Cardiac muscle cell (in vitro differentiated cells and primary cell): ENCODE measurements at places on chromosomes 7 and 10. TPM values are rescaled to one million over a fixed set of nuclear protein-coding genes. Genes with fewer than 3 reads are reported as not detected.

Gene NEBL
- 247 and 317 TPM in 2 replicates for polyA plus RNA-seq

Gene SPDYE9
- 0.73 and 1.1 TPM in 2 replicates for polyA plus RNA-seq

Gene ZNF33B
- 10.6 and 14.5 TPM in 2 replicates for polyA plus RNA-seq

Gene TMEM184A
- polyA plus RNA-seq, result 0.75 and 2.1 TPM in 2 replicates

Gene DYNC1I1
- 20.6 and 21.9 TPM in 2 replicates for polyA plus RNA-seq

Gene NUTM2B
- polyA plus RNA-seq, result 0.15 TPM in 1 of 2 replicates, not detected in the other

Gene SP4
- polyA plus RNA-seq, result 3.0 and 5.3 TPM in 2 replicates

Gene SLC29A4
- polyA plus RNA-seq, result 14.6 and 26.5 TPM in 2 replicates

Gene LRRC18
- not detected in 2 replicates for polyA plus RNA-seq

Gene NHLRC2
- polyA plus RNA-seq, result 14.0 and 23.8 TPM in 2 replicates

GRCh38 chr7:5838761-5839500 is 41.7 kb upstream of the OCM start:
- no peak for DNase-seq

- no peak for DNase-seq
Measured at GRCh38 chr10:68553138-68553537, 7.0 kb upstream of the TET1 start.

GRCh38 chr10:92590623-92591549 is 2.0 kb upstream of the KIF11 start:
- peak; percentile 11 for DNase-seq

DNA sequence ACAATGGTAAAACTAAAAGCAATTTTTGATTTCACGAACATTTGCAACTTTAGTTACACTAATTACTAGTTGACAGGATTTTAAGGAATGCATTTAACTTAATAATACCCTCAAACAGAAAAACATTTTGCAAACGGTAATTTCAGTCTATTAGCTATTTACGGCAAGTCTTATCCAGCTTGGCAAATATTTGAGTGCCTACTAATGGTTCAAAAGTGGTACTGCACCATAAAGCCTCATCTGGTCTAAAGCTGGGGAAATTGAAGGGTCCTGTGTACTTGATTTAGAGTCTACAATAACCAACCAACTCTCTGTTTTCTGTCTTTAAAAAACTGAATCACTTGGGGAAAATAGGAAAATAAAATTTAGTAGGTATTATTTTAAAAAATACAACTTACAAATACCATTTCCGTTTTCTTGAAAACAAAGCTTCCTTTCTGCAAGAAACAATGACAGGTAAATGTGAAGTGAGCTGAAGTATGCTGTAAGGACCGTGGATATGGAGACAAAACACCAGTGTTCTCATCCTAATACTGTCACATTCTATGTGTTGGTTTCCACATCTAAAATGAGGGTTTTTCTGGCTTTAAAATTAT is 142.3 kb downstream of the VPS50 start:
- peak; percentile 58 for DNase-seq

DNA sequence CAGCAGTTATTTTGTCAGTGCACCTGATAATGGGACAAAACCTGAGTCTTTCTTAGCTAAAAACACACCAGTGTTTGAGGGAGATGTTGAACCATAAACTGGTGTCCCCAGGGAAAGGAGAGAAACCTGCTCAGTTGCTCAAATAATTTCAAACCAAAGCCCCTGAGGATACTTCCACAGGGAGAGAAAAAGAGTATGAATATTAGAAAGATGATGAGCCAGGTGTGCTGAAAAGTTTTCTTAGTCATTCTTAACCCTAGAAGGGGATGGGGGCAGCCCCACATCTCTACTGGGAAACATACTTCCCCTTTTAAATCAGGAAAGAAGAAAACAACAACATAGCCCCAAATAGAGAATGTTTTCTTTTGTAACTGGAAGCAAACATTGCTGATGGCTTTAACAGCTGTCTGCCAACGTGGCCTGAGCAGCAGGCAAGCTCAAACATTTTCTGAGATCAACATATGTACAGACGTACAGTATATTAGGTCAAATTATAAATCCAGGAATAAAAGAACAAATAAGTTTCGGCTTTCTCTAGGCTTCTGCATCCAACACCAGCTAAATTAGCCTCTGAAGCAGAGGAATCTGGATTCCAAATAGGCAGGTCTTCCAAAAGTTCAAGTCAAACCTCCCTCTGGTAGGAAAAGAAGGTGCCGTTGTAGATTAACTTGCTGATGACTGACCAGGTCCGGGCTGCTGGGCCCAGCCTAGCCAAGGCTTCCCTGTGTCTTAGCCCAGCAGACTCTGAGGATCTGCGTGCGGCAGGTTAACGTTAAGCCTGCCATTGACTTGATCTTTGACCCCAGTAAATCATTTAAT is 30.5 kb upstream of the FBXW4 start:
- no peak for DNase-seq

- DNase-seq, result peak; percentile 33
Measured at GRCh38 chr7:29442146-29442545, 121.5 kb upstream of the PRR15 start.

DNA sequence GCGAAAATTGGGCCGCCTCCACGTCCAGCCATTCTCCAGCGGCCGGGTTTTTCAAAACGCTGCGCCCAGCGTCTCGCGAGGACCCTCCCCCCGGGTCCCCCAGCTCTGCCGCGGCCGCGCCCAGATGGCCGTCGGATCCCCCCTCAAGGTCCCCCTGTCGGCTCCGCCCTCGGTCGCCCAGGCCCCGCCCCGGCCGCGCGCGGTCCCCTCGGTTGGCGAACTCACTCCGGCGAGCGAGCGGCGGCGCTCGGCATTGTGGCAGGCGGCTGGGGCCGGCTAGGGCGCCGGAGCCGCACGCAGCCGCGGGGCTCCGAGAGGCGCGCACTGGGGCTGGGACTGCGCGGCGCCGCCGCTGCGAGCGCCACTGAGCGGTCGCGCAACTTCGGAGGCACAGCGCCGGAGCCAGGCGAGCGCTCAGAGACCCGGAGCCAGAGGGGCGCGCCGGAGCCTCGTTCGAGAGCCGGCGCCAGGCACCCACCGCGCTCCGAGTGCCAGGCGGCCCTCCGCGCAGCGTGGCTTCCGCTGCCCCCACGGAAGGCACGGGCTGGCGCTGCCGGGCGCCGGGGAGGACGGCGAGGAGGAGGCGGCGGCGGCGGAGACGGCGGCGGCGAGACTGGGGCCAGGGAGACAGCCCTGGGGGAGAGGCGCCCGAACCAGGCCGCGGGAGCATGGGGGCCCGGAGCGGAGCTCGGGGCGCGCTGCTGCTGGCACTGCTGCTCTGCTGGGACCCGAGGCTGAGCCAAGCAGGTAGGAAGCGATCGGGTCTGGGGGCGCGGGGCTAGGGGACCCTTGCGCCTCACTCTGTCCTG is at the start of gene UNC5B:
Gene UNC5B (plus strand): TSS at position 253 of the 809 bp plus-strand sequence. CDS start 416 bp downstream, at position 669.
- DNase-seq, result peak; percentile 97

DNA sequence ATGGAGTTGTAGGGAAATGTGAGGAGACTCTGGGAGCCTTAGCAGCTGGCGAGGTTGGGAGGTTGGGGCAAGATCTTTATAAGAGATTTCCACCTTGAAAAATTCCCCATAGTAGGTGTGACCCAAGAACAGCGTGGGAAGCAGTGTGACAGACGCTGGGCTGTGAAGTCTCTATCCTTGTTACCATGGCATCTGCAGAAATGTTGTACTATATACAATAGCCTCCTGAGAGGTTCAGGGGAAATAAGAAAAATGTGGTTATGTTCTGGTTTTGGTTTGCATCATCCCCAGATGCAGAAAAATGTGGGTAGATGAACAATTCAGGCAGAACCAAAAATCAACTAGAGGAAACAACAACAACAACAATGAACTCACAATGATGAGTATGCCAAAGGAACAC is 498.6 kb downstream of the SH2D4B start:
- DNase-seq, result no peak

DNA sequence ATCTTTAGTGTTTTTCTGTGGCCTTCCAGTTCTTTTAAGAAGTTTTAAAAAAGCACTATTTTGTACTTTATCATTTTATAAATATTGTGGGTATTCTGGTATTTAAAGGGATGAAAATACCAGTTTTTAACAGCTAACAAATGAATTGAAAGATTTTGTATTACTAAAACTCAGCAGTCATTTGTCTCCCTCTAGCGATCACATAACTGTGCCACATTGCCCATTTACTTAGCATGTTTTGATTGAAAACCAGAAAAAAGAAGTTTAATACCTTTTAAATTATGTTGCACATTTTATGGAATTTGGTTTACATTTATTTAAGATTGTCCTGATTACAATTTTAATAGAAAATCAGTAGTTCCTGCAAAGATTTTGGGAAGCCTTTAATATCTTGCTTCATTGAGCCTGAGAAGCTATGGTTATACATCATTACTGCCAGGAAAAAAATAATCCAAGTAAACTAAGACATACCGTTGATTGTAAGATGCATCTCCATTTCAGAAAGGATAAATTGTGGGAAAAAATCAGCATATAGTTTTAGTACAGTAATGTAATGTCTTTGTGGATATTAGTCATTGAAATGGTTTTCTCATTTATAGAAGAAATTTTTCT is 34.9 kb downstream of the TAX1BP1 start:
- DNase-seq, result peak; percentile 14

DNA sequence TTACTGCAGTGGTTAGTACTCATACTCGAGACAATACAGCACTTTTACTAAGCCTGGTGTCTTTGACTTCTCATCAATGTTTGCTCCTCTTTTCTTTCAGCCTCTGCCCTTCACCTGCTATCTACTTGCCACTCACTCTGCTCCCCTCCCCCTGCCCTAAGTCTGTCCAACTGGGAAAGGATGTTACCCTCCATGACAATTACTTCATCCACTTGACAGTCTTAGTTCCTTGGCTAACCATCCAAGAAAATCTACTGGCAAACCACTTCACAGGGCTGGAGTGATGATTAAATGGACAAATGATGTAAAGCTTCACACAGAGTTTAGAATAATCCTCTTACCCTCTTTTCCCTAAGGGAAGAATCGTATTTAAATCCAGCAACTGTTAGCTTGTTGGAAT is 8.2 kb upstream of the DLD start:
- no peak for DNase-seq

GRCh38 chr7:156222611-156223010 is 410.3 kb upstream of the SHH start:
- DNase-seq, result no peak

- DNase-seq, result peak; percentile 49
Measured at GRCh38 chr10:113746217-113746957, 5.1 kb upstream of the PLEKHS1 start.

DNA sequence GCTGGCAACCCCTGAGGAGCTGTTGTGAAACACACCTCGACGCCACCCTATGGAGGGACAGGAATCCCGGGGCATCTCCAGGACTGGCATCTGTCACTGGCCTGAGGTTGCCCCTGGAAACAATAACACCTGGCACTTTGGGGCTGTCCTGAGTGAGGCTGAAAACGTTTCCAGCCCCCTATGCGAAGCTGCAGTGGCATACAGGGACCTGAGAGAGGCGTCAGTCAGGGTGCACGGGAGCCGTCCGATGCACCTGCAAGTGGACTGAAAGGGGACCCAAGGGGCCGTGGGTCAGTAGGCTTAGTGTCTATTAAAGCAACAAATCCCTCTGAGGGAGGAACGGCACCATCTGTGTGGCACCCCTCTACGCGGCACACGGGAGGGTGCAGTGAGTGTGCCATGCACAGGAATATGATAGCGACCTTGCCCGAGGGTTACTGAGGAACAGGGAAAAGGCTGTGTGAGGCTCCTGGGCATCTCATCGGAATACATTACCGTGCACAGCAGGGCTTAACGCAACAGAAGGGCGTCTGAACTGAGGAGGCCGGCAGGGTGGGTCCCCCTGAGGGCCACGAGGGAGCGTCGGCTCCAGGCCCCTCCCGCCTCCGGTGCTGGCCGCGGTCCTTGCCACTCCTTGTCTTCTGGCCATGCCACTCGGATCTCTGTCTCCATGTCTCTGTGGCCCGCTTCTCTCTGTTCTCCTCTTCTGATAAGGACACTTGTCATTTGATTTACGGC is 50.4 kb downstream of the FOXL3 start:
- DNase-seq, result no peak

- peak; percentile 51 for DNase-seq
Measured at GRCh38 chr10:43078986-43079273, 2.1 kb downstream of the RET start.

GRCh38 chr10:101293007-101293723 is 60.8 kb upstream of the BTRC start:
- no peak for DNase-seq

DNA sequence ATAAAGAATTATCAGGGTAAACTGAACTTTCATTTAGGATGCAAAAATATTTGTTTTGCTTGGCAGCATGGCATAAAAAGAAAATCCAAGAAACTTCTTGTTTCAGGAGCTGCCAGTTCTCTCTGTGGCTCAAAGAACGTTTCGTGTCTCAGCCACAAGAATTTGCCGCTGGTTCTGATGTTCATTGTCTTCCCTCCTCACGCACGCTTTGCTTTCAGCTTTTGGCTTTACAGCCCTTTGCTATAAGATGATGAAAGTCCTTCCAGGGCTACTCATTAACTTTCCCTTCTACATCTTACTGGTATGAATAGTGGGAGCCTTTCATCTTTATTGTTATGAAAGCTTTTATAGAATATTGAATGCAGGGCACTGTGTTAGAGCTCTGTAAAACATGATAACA is 124.7 kb downstream of the BICC1 start:
- DNase-seq, result peak; percentile 87

DNA sequence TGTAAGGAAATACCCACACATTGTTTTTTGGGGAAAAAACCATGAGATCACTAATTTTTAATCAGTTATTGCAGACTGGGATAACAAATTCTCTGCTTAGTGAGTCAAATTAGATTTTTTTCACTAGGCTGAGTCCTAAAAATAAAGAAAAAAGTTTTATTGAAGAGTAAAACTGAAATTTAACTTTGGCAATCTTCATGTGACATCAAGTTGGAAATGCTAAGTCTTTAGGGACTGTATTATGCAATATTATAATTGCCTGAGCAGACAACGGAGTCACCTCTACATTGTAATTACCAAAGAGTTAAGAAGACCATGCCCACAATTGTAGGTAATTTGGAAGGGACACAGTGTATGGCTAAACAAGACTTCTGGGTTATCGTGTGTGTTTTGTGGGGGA is 2.2 kb upstream of the CLEC5A start:
- no peak for DNase-seq

GRCh38 chr10:33804584-33804983 is 470.1 kb upstream of the NRP1 start:
- DNase-seq, result no peak

DNA sequence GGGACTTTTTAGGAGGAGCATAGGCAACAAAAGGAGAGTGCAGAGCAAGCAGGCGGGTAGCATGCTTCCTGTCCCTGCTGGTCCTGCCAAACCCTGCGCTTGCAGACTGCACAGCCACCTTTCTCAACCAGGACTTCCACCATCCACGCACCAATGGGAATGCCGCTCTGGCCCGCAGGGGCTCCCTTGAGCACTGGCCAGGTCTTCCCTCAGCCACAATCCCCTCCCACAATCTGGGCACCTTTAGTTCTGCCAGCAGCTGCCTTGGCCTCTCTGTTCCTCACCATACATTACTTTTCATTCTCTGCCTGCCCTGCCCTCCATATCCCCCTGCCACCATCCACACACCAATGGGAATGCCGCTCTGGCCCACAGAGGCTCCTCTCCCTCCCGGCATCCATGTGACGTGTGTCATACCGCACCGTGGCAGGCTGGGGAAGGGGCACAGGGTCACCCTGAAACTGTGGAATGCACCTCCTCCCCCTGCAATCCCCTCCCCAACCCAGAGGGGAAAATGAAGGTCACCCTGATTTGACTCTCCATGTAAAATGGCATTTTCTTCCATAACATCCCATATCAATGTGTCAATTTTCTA is 97.3 kb upstream of the MACROH2A2 start:
- DNase-seq, result no peak
